ENCODE measurements at places on chromosomes 2 and 18.

GRCh38 chr2:118224895-118225311 lies 136.6 kb downstream of the INSIG2 start:
- no peak for DNase-seq

GRCh38 chr2:182381225-182381624 lies 45.6 kb downstream of the PDE1A start:
- no peak for DNase-seq

GRCh38 chr2:242022550-242023290 lies 153.2 kb downstream of the RTP5 start:
- DNase-seq: no peak

DNA sequence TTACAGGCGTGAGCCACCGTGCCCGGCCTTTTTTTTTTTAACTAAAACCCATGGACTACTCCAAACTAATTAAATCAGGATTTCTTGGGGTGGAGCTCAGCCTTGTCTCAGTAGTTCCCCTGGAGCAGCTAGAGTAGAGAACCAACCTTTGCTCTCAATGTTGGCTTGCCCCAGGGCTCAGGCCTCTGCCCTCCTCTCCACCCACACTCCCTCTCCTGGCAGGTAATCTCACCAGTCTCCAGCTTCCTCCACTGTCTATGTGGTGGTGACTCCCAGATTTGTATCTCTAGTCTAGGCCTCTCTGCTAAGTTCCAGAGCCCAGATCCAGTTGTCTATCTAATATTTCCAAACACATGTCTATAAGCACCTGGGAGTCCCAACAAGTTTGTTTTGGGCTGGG lies 9.6 kb upstream of the MTA3 start:
- no peak for DNase-seq

- no peak for DNase-seq
Measured at GRCh38 chr18:45328296-45328695, 287.0 kb upstream of the SLC14A2 start.

DNA sequence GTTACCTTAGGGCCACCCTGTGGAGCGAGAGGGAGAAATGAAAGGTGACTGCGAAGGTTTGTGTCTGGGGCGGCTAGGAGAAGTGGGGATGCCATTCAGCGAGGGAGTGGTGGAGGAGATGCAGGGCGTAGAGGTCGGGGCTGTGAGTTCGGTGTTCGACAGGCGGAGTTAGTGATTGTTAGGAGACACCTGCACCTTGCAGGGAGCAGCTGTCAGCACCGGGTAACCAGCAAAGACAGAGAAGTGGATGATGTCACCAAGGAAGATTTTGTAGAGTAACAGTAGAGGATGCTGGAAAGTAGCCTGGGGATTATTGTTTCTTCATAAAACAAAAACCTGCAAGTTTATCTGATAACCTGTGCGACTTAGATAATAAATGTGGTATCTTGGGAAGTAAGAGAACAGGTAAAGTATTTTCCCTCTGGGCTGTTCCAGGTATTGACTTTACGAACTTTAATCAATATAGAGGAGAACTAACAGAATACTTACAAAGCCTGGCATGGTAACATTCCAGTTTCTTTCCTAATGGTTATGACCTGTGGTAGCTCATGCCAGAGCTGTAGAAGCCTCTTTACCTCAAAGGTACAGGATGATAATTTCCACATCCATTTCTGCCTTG lies 63.8 kb downstream of the SPTBN1 start:
- DNase-seq: no peak

- DNase-seq: no peak
Measured at GRCh38 chr18:79200546-79201268, 131.5 kb downstream of the ATP9B start.

- no peak for DNase-seq
Measured at GRCh38 chr2:239145106-239145505, 255.7 kb downstream of the HDAC4 start.

- no peak for DNase-seq
Measured at GRCh38 chr2:172233987-172234715, 131.5 kb upstream of the DLX2 start.

DNA sequence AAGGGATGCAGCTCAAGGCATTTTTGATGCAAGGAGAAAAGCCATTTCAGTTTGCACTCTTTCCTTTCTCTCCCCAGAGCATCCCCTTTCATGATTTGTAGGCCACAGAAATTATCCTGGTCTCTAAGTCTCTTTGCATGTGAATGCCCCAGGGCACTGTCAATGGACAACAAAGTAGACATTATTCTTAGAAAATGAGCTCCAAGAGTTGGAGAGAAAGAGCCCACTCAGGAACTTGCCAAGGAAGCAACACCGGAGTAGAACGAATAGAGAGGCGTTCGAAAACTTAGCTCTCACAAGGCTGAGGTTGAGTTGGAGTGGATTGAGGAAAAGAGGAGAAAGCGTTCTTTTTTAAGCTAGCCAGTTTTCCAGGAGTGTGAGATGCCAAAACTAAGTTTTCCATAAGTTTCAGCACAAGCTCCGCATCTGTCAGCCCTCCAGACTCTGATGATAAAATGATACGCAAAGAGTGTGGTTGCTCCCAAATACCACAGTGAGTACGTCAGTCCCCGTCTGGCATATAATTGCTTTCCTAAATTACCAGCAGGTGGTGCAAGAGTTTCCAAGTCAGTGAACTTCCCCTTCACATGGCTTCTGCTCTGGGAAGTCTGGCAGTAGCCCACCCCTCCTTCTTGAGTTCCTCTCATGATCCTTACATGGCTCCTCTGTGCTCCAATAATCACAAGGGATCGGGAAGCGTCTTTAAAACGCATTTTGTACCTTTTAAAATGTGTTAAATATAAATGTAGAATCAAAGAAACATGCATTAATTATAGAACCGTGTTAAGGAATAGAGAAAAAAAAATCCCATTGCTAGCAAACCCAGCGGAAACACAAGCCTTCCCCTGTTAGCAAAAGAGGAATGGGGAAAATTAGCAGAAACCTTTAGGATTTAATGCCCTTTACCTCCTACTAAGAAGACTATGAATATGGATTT lies 1060.6 kb upstream of the FANCL start:
- no peak for DNase-seq

GRCh38 chr18:24876266-24876665 lies 415.8 kb downstream of the HRH4 start:
- no peak for DNase-seq

- DNase-seq: no peak
Measured at GRCh38 chr2:106025796-106026195, 168.3 kb downstream of the UXS1 start.

DNA sequence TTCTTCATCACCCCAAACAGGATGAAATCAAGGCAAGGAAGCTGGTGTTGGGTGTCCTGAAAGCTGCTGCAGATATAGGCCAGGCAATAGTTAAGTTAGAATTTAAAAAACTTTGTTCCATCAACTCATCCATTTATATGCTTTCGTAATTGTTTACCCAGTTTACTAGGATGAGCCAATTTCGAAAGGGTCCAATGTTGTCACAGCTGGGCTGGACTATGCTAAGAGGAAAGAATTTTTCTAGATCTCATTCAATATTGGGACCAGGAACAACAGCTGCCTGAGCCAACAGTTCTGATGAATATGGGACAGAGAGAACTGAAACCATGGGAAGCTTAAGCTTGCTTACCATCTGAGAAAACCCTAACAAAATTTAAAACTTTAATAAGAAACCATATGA lies 21.6 kb upstream of the SP3 start:
- DNase-seq: no peak

DNA sequence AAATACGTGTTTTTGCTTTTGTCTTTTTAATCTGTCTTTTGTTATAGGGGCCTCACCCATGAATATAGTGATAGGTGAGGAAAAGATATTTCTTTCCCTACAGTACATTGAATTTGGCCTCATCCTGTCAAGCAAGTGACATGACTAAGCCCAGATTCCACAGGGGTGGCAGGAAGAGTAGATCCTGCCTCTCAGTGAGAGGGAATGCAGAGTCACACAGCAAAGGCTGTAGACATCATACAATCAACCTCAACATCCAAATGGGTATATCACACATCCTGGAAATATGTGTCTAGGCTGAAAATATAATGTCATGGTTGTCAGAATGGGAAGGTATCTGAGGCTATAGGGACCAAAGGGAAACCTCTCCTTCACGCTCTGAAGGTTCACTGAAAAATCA lies 269.6 kb downstream of the CDH20 start:
- no peak for DNase-seq

- peak; percentile 29 for DNase-seq
Measured at GRCh38 chr18:49510393-49511115, 23.5 kb upstream of the C18orf32 start.

DNA sequence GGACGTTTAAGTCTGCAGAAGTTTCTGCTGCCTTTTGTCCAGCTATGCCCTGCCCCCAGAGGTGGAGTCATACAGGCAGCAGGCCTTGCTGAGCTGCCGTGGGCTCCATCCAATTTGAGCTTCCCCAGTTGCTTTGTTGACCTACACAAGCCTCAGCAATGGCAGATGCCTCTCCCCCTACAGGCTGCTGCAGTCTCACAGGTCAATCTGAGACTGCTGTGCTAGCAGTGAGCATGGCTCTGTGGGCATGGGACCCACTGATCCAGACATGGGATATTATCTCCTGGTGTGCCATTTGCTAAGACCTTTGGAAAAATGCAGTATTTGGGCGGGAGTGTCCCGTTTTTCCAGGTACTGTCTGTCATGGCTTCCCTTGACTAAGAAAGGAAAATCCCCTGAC lies 726.0 kb downstream of the ERBB4 start:
- DNase-seq: no peak

Measured in stimulated activated CD4-positive, alpha-beta T cell treated with anti-CD3 and anti-CD28 coated beads, Interleukin-1b, Interleukin-23, amount 100 ng/mL, for 24 hours (primary cell).